ENCODE measurements at places on chromosomes 2 and 18.

GRCh38 chr2:181231151-181231550 lies 226.0 kb upstream of the ITGA4 start:
- DNase-seq, result no peak

- DNase-seq, result no peak
Observed at GRCh38 chr2:189492451-189492850, 51.2 kb downstream of the WDR75 start.

DNA sequence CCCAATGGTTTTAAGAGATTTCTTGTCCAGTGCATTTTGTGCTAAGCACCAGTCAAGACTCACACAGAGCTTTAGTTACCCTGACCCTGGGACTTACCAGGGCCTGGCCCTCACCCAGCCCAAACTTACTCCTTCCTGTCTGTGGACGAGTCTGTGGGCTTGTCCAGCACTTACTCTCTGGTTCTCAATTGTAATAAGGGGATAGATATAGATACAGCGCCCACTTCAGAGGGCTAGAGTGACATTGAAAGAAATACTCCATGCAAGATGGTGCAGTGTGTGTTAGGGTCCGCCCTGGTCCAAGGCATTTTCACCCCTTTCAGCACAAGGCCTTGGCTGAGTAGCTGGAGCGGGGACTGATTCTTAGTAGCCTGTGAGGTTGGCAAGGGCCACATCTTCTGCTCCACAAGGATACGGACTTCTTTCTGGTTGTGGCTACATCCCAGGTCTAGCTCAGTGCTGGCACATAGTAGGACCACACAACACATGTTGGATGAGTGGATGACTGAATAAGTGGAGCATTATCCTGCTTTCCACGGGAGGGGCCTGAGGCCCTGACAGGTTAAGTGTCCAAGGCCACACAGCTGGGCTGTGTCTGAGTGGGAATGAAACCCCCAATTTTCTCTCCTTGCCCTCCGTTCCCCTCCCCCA lies 3.8 kb upstream of the ARID5A start:
- DNase-seq, result no peak

DNA sequence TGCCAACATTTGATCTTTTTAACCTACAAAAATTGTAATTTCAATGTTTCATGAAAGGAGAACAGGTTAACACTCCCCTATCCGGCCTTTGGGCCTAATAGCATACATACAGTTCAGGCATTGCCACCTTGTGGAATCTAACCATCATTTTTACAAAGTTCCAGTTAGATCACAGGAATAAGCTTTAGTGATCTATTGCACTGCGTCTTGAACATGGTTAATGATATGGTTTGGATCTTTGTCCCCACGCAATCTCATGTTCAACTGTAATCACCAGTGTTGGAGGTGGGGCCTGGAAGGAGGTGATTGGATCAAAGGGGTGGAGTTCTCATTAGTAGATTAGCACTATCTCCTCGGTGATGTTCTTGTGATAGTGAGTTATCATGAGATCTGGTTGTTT lies 58.2 kb upstream of the NEUROD1 start:
- DNase-seq, result no peak

DNA sequence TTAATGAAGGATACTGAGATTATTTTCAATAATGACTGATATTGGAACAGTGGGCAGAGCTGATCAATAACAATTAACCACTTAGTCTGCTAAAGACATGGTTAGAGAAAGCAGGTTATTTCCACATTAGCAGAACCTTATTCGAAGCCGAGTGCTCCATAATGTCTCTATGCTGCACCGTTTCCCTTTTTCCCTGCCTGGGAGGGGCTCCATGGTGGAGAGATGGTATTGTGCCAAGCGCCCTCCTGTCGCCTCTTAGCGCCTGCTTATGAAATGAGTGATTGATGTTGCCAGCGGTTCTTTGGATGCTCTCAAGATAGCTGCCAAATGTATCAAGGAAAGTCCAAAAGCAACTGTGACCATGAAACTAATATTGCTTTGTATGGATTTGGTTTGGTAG lies 34.6 kb upstream of the INSIG2 start:
- DNase-seq, result no peak

DNA sequence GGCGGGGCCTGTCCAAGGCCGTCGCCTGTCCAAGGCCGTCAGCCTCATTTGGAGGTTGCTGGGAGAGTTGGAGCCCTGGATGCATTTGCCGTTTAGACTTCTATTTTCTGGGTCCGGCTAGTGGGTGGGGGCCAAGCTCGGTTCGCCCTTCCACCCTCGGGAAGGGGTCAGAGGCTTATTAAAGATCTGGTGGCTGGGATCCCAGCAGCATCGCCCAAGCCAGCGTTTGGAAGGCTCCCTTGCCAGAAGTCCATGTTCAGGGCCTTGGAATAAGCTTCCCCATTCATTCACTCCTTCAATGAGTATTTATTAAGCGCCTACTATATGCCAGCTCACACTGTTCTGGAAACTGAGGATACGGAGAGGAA lies 516 bp upstream of the DOCK10 start:
- no peak for DNase-seq

DNA sequence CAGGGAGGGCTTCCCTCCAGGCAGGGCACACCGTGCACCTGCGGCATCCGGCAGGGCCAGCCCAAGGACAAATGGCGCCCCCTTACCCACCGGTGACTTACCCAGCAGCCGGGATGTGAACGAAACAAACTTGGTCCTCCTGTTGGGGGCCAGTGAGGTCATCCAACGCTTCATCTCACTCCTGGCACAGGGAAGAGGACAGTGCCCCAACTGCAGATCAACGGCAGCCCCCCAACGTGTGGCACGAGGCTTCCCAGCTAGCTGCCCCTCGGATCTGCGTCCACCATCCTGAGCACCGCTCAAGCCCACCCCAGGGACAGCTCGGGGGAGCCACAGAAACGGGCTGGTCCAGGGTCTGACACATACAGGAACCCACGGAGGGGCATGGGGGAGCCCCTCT lies 12.0 kb downstream of the SNORC start:
- no peak for DNase-seq

- no peak for DNase-seq
Observed at GRCh38 chr18:46421973-46422551, 235.0 kb downstream of the LOXHD1 start.

- DNase-seq, result no peak
Observed at GRCh38 chr18:51617167-51617566, 419.7 kb upstream of the MEX3C start.

- DNase-seq, result no peak
Observed at GRCh38 chr18:23618862-23619387, 32.6 kb upstream of the NPC1 start.

DNA sequence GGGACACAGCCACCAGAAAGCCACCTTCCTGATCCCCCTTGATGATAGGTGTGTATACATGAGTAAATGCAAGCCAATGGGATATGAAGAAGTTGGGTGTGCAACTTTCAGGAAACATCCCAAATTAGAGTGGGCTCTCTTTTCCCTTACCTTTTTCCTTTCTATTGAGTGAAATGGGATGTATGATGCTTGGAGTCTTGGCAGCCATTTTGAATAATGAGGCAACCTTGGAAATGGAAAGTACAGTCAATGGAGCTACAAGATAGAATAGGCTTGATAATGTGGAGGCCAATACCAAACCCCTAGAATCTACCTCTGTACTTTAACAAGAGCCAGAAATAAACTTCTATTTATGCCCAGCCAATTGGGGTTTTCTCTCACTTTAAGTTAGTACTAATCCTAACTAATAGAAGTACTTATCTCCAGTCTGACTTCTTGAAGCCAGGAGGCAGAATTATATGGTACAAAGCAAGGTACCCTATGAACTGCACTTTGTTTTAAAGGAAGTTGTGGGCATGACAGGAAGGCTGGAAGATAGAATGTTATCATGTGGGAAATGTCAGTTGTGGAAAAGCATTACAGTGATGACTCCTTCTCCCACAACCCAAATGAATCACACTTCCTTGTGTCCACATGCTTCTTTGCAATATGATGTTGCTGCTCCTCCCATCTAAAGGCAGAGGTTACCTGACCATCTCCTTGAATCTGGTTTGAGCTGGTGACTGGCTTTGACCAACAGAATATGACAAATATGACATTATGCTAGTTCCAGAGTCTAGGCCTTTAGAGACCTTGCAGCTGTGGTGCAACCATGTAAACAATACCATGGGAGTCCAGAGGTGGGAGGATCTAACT lies 12.9 kb upstream of the NABP1 start:
- no peak for DNase-seq

DNA sequence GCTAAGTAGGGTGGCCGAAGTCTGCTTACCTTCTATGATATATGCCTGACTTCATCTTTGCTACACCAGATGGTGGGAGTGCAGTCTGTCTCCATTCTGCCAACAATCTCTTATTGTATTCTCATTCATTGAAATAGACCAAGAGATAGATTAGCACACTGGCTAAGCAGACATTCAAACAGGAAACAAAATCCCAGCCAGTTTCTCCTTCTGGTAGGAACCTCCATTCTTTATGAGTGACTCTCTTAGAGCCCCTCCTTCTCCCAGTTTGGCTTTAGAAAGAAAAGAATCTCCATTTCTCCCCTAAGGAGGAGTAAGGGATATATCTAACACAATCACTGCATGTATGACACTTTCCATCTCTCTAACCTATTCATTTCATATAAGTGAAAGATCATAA lies 118.9 kb upstream of the COL5A2 start:
- no peak for DNase-seq
